ENCODE measurements at places on chromosomes 1 and 21. TPM values are rescaled to one million over a fixed set of nuclear protein-coding genes. Genes with fewer than 3 reads are reported as not detected.

The PRAMEF5 gene
- total RNA-seq = not detected

DNA sequence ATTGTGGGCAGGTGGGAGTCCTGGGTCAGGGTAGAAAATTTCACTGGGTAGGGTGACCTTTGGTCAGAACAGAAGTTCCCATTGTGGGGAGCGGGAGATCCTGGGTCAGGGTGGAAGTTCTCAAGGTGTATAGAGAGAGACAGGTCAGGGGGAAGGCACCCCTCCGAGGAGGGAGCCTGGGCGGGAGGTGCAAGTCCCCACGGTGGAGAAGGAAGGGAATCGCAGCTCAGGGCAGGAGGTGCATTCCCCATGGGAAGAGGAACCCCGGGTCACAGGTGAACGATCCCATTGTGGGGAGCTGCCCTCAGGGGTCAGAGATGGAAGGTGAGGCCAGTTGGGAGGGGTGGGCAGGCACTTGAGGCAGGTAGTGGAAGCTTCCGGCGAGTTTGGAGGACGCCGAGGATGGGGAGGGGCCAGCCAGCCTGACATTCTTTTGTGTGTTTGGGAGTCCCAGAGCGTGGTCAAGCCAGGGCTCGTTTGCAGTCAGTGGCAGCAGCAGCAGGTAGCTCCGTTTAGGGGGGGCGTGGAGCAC, 637 bp downstream of the LYPLA2 start:
- H3K27me3 ChIP-seq = no peaks in the 10 kb centered on the region
- peaks cover 4% of the 10 kb centered on the region for H3K4me1 ChIP-seq
- DNase-seq = peak; percentile 85
- peak overlapping the region; percentile 98 for H3K4me3 ChIP-seq
- H3K36me3 ChIP-seq = peaks cover 40% of the 10 kb centered on the region

The PKN2 gene
- total RNA-seq = 56.2 TPM

The MAN1C1 gene
- total RNA-seq = 5.1 TPM

- no peaks in the 10 kb centered on the region for H3K4me1 ChIP-seq
- H3K27me3 ChIP-seq = no peaks in the 10 kb centered on the region
- no peak for DNase-seq
- H3K36me3 ChIP-seq = peaks cover 65% of the 10 kb centered on the region
- H3K27ac ChIP-seq = no peak overlapping the region
- no peak overlapping the region for H3K4me3 ChIP-seq
These were observed 16.9 kb downstream of the SLC35A3 start for GRCh38 chr1:99986656-99987225.

DNA sequence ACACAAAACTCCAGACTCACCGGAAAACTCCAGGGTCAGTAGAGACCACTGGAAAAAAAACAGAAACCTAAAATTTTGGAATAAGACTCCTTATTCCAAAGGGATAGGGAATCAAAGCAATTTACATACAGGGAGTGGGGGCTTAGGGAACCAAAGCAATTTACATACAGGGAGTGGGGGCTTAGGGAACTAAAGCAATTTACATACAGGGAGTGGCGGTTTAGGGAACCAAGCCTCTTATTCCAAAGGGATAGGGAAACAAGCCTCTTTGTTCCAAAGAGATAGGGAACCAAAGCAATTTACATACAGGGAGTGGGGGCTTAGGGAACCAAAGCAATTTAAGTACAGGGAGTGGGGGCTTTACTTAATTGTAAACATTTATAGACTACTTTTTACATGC, 28.4 kb upstream of the TTLL7 start:
- H3K36me3 ChIP-seq = no peaks in the 10 kb centered on the region
- no peak for DNase-seq
- H3K27me3 ChIP-seq = peaks cover 42% of the 10 kb centered on the region
- no peaks in the 10 kb centered on the region for H3K4me1 ChIP-seq
- no peak overlapping the region for H3K27ac ChIP-seq

The BSND gene
- 0.07 TPM for total RNA-seq

The ANKRD34A gene
- total RNA-seq = 2.7 TPM

DNA sequence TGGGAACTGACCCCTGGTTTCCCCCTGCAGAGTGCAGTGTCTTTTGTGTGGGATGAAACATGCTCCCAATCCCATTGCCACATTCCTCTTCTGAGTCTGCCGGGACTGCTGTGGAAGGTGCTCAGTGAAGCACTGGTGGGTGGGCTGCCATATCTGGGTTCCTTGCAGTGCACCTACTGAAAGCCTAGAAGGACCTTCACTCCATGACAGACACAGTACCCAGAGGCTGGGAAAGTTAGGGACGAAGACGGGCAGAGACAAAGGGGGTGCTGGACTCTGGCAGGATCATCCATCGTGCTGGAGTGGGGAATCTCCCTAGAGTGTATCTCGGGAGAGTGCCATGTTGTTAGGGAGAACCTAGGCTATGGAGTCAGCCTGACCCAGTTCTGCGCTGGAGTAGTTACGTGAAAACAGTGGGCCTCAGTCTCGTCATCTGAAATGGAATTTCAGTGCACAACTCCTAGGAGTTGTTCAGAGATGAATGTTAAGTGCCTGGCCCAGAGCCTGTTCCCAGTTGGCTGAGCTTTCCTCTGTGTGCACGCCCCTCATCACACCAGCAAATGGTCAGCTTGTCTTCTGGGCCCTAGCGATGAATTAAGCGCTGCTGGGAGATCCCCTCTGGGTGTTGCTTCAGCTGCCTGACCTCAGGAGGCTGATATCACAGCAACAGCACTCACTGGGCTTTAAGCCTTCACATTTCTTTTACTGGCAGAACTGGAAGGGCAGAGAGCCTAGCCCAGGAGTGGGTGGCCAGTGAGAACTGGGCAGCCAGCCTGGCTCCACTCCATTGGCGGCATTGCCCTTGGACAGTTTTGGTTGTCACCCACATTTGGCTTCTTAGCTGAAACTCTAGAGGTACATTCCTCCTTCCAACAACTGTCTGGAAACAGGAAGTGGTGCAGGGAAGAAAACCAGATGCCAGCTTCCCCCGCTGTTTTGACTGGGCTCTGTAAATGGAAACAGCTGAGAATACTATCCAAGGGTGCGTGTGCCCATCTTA, 479.8 kb upstream of the VAMP3 start:
- H3K27ac ChIP-seq = no peak overlapping the region
- H3K4me1 ChIP-seq = no peaks in the 10 kb centered on the region
- no peaks in the 10 kb centered on the region for H3K27me3 ChIP-seq
- peak; percentile 38 for DNase-seq

GRCh38 chr1:76048926-76049325, 25.6 kb upstream of the ST6GALNAC3 start:
- no peak overlapping the region for H3K27ac ChIP-seq
- no peak for DNase-seq
- H3K27me3 ChIP-seq = no peaks in the 10 kb centered on the region
- no peaks in the 10 kb centered on the region for H3K36me3 ChIP-seq

DNA sequence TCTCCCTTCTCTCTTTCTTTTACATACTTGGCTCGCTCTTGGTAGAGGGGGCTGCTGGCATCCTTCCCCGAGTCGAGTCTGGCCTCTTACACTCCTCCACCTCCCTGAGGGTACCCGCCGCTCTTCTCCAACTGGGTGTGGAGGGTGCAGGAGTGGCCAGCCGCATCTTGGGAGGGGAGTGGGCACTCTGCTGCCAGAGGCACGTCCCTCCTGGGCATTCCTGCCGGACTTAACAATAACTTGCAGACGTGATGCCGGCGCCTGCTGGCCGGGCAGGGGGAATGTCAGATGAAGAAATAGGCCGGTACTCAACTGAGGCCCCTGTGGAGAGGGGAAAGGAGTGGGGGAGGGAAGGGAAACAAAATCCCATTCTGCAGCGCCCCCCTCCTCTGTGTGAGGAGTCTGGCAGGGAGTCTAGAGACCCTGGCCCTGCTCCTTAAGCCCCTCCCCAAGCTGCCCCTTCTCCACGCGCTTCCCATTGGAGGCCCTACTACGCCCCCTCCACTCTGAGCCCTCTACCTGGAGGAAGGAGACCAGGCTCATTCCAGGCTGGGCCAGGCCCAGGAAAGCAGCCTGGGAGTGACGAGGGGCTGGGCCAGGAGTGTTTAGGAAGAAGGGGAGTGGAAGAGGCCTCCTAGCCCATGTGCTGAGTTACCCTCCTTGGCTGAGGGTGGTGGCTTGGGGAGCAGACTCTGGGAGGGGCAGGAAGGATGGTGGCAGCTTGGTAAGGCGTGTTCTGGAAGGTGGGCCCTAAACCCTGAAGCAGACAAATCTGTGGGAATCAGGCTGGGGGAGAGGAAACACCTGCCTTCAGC, 1.8 kb downstream of the ATP2B4 start:
- H3K4me1 ChIP-seq = peaks cover 3% of the 10 kb centered on the region
- peak overlapping the region; percentile 93 for H3K4me3 ChIP-seq
- no peaks in the 10 kb centered on the region for H3K27me3 ChIP-seq
- DNase-seq = peak; percentile 96
- H3K27ac ChIP-seq = peak overlapping the region; percentile 71

GRCh38 chr21:36804874-36805611, 106.1 kb downstream of the SIM2 start:
- no peaks in the 10 kb centered on the region for H3K27me3 ChIP-seq
- no peak overlapping the region for H3K4me3 ChIP-seq
- H3K36me3 ChIP-seq = no peaks in the 10 kb centered on the region
- H3K27ac ChIP-seq = no peak overlapping the region
- DNase-seq = no peak

- H3K36me3 ChIP-seq = no peaks in the 10 kb centered on the region
- no peak for DNase-seq
- H3K4me3 ChIP-seq = peak overlapping the region; percentile 86
- peak overlapping the region; percentile 54 for H3K27ac ChIP-seq
These were observed 46.7 kb downstream of the H3-3A start for GRCh38 chr1:226108935-226109828.

- no peaks in the 10 kb centered on the region for H3K27me3 ChIP-seq
- DNase-seq = no peak
- no peaks in the 10 kb centered on the region for H3K4me1 ChIP-seq
- H3K4me3 ChIP-seq = no peak overlapping the region
These were observed 55.2 kb downstream of the MTR start for GRCh38 chr1:236850077-236850979.

DNA sequence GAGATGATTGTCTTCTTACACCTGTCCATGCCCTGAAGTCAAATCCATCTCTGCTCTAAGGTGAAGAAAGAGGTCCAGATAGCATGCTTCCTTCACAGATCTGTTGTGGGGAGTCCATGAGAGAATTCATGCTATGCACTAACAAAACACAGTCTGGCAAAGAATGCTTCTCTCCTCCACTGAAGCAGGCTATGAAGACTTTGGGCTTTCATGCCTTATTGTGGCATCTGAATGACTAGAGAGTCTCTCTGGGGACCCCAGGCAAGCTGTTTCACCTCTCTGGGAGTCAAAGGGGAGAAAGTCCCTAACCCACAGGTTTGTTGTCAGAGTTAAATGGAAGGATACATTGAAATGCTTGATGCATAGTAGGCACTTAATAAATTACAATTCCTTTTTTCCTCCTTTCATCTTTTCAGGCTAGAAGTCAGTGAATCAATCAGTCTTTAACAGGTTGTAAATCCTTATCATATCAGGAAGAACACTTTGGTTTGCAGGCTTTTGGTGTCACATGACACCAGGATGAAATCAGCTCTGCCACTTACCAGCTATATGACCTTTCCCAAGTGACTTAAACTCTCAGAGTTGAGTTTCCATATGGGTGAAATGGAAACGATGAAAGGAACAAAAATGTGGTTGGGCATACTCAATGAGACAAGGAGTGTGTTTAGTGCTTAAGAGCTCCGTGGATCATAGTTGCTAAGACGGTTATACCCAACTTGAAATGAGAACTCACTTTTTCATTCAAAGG, 200.1 kb upstream of the DAB1 start:
- peak; percentile 63 for DNase-seq
- H3K27me3 ChIP-seq = no peaks in the 10 kb centered on the region
- peaks cover 21% of the 10 kb centered on the region for H3K4me1 ChIP-seq
- no peak overlapping the region for H3K27ac ChIP-seq

The TFF2 gene
- total RNA-seq = not detected

DNA sequence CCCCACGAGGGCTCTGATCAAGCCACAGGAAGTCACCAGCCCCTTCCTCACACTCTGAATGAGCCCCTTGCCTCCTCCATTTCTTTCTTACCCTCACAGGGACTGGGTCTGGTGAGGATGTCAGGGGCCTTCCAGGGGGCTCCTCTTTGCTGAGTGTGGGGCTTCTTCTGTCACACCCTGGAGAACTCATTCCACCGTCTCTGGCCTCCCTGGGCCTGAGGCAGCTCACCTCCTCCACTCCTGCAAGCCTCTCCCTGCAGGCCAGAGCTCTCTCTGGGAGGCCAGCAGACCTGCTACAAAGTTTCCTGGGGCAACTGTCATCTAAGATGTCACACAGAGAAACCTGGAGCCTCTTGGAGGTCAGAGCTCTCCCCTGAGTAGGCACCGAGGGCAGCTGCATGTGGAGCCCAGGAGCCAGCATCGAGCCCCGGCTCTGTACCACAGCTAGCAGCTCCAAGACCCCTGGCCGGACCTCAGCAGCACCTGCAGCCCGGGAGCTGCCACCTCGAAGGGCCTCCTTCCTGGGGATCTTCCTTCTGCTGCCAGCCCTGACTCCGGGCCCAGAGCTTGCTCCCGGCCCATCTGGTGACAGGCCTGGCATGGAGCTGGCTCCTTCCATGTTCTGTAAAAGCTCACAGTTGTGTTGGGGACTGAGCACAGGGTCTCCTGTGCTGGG, 1.1 kb downstream of the SPOCD1 start:
- H3K27ac ChIP-seq = no peak overlapping the region
- no peaks in the 10 kb centered on the region for H3K27me3 ChIP-seq
- H3K36me3 ChIP-seq = no peaks in the 10 kb centered on the region

The BRINP3 gene
- not detected for total RNA-seq

DNA sequence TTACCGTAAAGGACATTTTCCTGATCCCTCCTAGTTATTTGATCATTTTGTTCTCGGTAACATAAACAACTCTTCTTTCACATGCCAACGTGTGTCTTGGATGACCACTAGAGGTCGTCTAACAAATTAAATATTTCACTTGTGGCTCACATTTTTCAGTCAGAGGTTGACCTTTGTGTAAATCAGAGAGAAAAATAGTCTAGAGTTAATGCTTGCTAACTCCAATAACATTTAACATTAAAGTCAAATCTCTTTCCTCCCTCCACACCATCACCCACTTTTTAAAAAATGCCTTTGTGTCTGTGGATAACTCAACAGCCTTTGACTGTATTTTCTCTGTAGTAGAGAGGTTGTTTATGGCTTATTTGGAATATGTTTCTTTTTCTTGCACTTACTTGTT, 220.5 kb upstream of the B3GALT2 start:
- no peak overlapping the region for H3K4me3 ChIP-seq
- no peaks in the 10 kb centered on the region for H3K4me1 ChIP-seq
- no peak for DNase-seq
- no peak overlapping the region for H3K27ac ChIP-seq
- H3K36me3 ChIP-seq = no peaks in the 10 kb centered on the region
- H3K27me3 ChIP-seq = no peaks in the 10 kb centered on the region

The GPR25 gene
- total RNA-seq = not detected

The OR2L8 gene
- total RNA-seq = not detected

The MMEL1 gene
- 0.42 TPM for total RNA-seq
